Activated T-helper 1 cell treated with anti-CD3 and anti-CD28 coated beads, Interleukin-2, amount 50 U/mL, for 16 hours (primary cell): ENCODE measurements at places on chromosomes 3 and 15.

GRCh38 chr15:27956285-27956684, 142.8 kb downstream of the OCA2 start:
- no peak for DNase-seq

DNA sequence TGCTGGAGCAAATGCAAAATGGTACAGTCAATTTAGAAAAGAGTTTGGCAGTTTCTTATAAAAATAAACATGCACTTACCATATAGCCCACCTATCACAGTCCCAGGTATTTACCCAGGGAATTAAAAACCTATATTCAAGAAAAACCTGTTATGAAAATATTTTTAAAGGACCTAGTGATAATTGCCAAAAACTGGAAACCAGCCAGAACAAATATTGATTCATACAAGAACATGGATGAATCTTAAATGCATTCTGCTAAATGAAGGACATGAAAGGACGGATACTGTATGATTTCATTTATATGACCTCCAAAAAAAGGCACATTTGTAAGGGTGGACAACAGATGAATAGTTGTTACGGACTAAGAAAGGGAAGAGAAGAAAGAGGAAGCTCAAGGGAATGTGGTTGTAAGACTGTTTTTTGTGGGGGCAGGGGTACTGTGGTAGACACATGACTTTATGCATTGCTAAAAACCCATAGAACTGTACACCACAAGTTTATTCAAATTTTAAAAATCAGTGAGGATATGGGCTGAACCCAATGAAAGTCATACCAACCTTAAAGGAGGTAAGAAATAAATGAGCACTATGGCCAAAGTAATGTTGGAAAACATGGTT, 61.0 kb downstream of the ZBBX start:
- DNase-seq, result no peak

GRCh38 chr3:13141991-13142412, 68.8 kb upstream of the IQSEC1 start:
- DNase-seq, result no peak

DNA sequence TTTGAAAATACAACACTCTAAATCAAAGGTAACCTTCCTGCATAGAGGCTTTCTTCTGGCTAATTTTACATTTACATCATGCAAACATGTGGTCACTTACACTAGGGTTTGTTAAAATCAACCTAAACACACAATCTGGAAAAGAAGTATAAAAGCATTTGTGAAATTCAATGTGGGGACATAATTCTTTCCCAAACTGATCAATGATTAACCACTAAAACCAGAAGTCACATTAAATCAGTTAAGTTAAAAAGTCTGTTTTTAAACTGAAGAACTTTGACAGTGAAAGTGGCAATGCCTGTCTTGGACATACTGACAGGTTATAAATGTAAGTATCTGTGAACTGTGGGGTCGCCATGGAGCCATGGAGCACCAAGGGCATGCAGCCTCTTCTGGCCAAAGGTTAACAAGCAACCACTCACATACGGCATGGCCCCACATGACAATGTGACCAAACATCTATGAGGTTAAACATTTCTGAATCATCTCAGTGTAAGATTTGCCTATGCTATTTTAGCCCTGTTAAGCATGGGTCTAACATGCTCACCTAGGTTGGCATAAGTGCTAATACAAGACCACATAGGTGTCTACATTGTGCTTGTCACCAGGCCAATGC, 278.2 kb downstream of the CTNNB1 start:
- no peak for DNase-seq

- DNase-seq, result no peak
Observed at GRCh38 chr3:36804295-36805055, 40.1 kb upstream of the DCLK3 start.

- DNase-seq, result no peak
Observed at GRCh38 chr3:73602170-73602569, 22.6 kb downstream of the PDZRN3 start.
